NCI-H2107 (cell line): ENCODE measurements at places on chromosomes 4 and X.
A peak's percentile ranks its signal among the peaks of the same experiment; 100 is the strongest.

GRCh38 chr4:61202638-61203435 lies 2.7 kb downstream of the ADGRL3 start:
- DNase-seq, result peak; percentile 10

DNA sequence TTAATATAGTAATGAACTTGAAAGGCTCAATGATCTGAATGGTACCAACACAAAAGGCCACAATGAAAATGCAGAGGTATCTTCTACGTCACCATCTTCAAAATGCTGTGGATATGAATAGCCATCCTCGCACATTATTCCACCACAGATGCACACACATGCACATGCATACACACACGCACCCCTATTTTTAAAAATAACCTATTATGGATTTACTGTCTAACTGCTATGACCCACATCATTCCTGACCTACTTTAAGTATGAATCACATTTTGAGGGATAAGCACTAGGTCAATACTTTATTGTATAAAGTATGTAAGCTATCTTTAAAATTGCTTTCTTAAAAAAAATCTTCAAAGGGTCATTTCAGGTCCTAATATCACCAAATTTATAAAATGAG lies 24.4 kb upstream of the CORIN start:
- no peak for DNase-seq

DNA sequence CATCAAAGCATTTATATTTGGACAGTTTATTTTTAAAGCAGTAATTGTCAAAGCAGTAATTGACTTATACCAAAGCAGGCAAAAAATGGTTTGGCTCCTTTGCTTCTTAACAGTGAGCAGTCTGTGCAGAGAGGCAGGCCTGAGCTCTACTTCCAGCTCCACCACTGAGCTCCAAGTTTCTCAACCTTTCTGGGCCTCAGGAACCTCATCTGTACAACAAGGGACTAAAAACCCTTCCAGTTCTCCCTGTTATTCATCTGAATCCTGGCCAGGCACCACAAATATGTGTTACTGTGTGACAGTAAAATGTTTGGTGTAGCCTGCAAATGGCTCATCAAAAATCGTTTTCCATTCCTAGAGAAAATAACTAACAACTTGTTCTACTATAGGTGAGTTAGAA lies 88.7 kb upstream of the TTC29 start:
- no peak for DNase-seq

DNA sequence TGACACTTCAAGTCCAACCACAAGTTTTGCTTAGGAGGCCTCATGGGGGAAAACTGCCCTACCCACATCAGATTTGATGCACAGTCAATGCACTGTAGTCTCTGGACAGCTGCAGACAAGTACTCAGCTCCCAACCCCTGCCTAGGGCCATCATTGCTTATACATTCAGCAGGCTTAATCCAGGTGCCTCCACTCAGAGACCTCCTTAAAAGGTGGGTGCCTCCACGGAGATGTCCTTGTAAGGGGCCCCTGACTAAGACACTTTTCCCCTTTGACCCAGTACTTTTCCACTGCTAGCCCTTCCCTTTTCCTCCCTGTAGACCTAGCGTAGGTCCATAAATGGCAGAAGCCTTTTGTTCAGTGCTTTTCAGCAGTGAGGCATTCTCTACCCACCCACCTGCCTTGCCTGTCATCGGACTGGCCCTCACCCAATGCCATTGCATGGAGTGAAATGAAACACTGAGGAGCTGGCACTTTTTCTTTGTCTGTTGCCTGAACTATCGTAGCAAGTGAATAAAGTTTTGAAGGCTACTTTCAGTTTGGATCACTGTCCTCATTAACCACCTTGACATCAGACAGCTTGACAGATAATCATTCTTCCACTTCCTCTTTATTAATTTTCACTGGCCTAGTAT lies 23.8 kb upstream of the PLK4 start:
- DNase-seq, result no peak

DNA sequence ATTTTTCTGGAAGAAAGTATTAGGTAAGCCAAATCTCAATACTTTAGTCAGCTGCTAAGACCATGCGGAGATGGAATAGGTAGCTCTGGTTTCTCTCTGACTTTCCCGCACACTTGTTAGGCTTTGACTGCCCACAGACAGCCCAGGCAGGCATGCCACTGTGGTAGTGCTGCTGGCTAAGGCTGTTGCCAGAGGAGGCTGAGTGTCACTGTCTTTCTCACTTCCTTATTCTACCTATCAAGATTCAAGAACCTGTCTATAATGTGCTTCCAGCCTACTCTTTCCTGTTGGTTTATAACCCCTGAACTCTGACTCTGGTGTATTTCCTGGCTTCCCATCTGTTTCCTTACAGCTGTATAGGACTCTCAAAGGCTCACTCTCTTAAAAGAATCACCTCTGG lies 81.8 kb upstream of the TRPC5 start:
- no peak for DNase-seq

- DNase-seq, result no peak
Observed at GRCh38 chr4:38242822-38243387, 282.7 kb downstream of the PTTG2 start.

- DNase-seq, result no peak
Observed at GRCh38 chr4:37837446-37837845, 11.0 kb downstream of the PGM2 start.

DNA sequence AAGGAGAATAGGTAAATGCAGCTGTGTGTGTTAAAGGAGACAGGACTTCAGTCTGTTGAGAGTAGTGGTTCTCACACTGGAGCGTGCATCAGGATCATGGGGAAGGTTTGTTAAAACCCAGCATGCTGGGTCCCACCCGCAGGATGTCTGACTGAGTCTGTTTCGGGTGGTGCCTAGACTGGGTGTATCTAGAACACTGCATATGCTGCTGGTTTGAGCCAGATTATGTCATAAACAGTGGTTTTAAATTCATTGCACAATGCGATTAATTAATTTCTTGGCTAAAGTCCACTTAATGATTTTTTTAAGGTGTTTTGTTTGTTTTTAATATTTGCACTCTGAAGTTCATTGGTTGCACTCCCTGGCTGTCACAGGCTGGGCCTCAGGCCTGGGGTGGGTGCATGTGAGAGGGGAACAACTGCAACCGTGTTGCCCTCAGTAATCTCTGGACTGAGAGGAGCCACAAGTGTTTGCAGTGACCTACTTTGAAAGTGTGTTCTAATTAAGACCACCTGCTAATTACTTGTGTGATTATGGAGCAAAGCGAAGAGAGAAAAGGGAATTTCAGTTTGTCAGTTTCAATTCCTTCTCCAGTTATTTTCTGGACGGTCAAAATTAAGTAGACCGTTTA lies 8.3 kb downstream of the HCCS start:
- no peak for DNase-seq

GRCh38 chr4:113409181-113409580 lies 352.4 kb downstream of the CAMK2D start:
- no peak for DNase-seq

- no peak for DNase-seq
Observed at GRCh38 chr4:113160548-113160947, 111.1 kb downstream of the ANK2 start.

DNA sequence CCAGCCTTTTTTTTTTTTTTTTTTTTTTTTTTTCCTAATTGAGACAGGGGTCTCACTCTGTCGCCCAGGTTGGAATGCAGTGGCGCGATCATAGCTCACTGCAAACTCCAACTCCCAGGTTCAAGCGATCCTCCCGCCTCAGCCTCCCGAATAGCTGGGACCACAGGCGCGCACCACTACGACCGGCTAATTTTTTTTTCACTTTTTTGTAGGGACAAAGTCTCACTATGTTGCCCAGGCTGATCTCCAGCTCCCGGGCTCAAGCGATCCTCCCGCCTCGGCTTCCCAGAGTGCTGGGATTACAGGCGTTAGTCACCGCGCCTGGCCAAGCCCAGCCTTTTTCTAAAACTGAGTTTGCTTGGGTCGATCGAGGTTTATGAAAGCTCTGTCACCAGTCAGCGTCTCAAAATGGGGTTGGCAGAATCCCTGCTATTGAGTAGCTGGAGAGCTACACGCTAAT lies 1.3 kb upstream of the OTUD5 start:
- no peak for DNase-seq

DNA sequence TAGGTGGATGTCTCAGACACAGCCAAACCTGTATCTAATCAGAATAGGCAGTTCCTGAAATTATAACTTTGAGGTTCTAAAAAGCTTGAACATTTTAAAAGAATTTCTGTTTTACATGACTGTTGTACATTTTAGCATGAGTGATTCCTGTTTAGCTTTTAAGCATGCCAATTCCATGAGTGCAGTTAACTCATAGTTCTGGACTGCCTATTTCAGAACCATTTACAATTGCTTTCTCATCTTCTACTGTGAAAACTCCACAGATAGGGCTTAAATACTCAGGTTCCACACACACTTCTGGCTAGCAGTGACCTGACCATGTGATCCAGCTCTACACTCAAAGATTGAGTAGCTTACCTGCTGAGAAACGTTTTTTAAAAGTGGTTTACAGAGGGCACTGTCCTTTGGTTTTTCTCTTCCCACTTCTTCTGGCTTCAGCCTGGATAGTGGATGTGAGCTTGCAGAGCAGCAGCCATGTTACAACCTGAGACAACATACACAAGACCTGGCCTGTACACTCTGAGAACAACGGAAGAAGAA lies 280.8 kb downstream of the ANKRD50 start:
- no peak for DNase-seq

GRCh38 chrX:85379174-85379907 lies at the start of gene POF1B:
TSS of gene POF1B (minus strand) at chrX:85379665. CDS start at chrX:85379454, 211 bp downstream.
- DNase-seq, result no peak

DNA sequence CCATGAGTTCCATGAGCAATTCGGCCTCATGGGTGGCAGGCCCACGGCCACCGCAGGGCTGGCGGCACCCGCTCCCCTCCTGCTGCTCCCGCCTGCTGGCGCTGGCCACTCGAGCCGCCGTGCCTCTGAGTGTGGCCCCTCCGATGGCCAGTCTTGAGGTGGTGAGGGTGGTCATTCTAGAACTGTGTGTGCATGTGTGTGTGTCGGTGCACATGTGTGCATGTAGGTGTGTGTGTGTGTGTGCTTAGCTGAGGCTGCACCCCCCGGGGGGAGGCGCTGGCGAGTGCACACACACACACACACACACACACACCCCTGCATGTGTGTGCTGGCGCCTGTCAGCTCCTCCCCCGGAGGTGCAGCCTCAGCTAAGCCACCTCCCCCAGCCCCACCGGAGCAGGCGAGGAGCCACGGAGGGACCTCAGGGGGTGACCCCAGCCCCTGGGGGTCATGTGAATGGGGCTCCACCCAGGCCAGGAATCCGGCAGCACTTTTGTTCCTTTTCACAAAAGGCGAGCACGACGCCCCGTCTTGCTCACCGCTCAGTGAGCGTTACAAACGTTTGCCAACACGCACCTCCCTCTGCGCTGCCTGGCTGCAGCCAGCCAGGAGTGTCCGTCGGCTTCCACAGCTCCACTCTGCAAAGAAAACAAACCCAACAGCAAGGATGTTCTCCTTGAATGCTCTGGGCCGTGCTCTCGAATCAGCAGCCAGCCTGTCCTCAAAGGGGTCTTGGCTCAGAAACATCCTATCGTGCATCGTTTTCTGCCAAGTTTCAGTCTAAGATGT lies 29.9 kb downstream of the FGFRL1 start:
- no peak for DNase-seq

- DNase-seq, result no peak
Observed at GRCh38 chr4:142812091-142812490, 34.0 kb downstream of the INPP4B start.

- DNase-seq, result no peak
Observed at GRCh38 chrX:153726286-153727122, 1.8 kb downstream of the ABCD1 start.

DNA sequence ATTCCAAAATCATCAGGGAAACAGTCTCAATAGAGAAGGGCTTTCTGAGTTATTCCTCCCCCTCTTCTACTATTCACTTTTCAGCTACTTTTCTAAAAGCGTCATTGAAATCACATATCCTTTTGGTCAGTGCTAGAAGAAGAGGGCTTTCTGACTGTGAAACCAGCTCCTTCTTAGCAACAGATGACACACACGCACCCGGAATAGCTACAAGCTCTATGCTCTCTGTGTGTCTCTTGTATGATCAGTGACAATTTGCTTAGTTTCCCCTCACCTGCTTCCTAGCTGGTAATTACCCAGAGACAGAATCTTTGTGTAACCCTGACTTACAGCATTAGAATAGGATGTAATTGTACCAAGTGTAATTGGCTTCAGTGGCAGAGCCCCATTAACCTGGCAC lies 268.1 kb upstream of the SLITRK2 start:
- no peak for DNase-seq

DNA sequence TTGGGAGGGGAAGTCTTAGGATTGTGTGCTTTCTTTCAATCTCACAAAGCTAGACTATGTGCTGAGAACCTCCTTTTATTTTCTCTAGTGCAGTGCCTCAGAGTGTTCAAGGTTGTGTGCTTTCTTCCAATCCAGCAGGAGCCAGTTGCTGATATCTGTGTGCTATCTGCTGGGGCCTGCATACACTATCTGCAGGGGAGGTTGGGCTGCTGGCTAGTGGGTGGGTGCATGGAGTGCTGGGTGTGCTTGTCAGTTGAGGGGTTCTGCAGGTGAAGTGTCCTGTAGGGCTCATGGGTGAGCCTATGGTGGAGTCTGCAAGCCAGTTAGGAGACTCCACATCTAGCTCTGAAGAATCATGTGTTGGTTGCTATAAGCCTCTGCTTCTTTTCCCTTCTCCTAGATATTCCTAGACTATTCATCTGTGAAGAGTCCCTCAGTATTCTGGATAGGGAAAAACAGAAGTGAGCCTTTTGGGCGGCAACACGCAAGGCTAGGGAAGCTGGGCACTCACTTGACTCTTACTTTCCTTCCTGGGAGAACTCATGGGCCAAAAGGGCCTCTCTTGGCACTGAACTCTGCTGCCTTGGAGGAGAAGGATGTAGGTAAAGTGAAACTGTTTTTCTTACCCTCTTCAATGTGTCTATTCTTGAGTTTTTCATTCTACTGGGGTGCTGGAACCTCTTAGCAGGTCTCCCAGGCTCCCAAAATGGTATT lies 8.0 kb upstream of the CISD2 start:
- DNase-seq, result no peak

- no peak for DNase-seq
Observed at GRCh38 chrX:104195489-104196084, 29.3 kb downstream of the FAM199X start.

DNA sequence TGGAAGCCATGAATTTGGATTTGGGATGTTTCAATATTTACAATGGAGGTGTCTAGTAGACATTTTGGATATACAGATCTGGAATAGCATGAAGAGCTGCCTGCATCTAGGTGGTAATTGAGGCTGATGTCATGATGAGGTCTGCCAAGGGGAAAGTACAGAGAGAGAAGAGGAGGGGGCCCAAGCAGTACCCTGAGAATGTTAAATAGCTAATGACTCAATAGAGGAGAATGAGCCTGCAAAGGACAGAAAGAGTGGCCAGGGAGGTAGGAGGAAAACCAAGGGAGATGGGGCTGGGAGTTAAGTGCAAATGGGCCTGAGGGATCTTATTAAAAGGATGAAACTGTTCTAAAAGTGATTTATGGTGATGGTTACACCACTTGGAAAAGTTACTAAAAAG lies 182.2 kb upstream of the KIT start:
- no peak for DNase-seq

- no peak for DNase-seq
Observed at GRCh38 chr4:163693211-163693610, 198.7 kb downstream of the TMA16 start.

DNA sequence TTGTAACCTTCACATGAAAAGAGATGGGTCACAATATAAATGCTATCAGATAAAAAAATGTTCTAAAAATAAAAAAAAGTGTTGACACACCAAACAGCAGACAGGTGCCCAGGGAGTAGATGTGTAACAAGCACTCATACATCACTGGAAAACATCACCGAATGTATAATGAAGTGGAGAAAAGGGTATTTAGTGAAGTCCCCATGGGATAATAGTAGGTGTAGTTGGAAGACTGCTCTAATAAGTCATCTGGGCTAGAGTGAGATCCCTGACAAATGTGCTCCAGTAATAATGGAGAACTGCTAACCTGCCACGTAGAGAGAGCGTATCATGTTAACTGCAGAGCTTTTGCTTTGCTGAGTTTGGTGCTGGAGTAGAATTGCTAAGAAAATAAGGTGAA lies 152.0 kb downstream of the GRIA2 start:
- no peak for DNase-seq
